ENCODE measurements at places on chromosomes 4 and X.

- no peak for DNase-seq
Measured at GRCh38 chr4:112277705-112278448, 7.8 kb downstream of the TIFA start.

DNA sequence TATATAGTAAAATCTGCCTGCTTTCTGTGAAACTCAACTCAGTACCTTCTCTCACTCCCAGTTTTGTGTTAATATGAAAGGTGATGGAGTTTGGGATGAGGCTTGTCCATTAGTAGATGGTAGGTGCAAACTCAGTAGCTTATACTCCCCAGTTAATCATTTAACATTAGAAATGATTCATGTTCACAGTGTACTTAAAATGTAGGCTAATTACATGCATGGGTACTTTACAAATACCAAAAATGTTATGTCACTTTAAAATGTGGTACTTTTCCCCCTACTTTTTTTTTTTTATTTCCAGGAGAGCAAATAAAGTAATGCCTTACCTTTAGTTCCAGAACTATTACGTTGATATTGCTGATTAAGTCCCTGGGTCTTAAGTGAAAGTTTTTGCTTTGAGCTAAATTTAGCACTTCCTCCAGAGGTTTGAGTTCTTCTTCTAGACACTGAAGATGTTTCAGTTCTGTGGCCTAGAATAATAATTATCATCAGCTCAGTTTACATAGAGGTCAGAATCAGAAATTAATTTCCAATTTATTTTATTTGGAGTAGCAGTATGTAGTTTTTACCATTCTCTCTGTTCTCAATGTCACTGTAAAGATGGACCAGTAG lies 3.0 kb downstream of the IL2 start:
- no peak for DNase-seq

DNA sequence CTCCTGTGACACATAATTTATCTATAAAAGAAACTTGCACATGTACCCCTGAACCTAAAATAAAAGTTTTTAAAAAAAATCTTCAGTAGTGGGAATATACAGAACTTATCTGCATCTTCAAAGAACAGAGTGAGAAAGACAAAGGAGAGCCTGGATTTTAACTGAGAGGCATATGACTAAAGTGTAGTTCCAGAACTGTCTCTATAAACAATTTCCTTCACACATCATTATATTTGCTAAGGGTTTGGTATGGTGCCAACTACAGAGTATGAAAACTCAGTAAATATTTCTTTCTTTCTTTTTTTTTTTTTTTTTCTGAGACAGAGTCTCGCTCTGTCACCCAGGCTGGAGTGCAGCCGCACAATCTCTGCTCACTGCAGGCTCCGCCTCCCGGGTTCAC lies 49.9 kb upstream of the NFKB1 start:
- no peak for DNase-seq

- DNase-seq: no peak
Measured at GRCh38 chr4:180150818-180151217, 2092.4 kb upstream of the TENM3 start.

DNA sequence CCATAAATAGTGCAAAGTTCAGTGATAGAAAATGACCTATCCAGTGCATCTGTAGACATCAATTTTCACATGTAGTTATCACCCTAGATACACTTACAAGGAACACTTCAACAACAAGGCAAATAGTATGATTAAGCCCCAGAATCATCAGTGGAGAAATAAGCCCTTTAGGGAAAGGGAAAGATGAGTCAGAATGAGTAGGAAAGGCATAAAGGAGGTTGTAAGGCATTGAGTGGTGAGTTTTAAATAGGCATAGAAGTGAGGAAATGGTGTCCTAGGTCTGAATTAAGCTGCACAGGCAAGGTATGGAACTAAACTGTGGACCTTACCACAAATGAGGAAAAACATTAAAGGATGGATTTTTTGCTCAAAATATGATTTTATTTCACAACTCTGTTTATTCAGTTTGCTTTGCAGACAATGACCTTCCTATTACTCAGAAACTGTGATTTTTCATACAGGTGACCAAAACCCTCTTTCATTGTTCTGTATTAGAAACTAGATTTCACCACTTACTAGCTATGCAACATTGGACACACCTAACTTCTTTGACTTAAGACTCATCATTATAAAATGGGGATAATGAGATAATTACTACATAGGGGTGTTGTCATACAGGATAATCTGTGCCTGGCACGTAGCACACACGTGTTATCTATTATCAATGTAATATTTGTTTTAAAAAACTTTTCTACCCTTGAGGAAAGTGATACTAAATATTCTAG lies 57.0 kb upstream of the MAP9 start:
- no peak for DNase-seq
